ENCODE measurements at places on chromosomes 4 and X.
A peak's percentile ranks its signal among the peaks of the same experiment; 100 is the strongest.

DNA sequence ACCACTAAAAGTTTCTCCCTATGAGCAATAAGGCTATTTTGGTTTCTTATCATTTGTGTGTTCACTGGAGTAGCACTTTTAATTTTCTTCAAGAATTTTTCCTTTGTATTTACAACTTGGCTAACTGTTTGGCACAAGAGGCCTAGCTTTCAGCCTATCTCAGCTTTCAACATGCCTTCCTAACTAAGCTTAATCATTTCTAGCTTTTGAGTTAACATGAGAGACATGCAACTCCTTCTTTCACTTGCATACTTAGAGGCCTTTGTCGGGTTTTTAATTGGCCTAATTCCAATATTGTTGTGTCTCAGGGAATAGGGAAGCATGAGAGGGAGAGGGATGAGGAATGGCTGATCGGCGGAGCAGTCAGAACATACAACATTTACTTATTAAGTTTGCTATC is 349.8 kb downstream of the OPHN1 start:
- DNase-seq, result no peak

GRCh38 chr4:2576290-2576689 is 39.8 kb downstream of the FAM193A start:
- no peak for DNase-seq

- DNase-seq, result no peak
These were observed 68.2 kb upstream of the GK2 start for GRCh38 chr4:79476196-79476595.

- no peak for DNase-seq
These were observed 56.8 kb downstream of the TSPAN7 start for GRCh38 chrX:38618180-38618579.

DNA sequence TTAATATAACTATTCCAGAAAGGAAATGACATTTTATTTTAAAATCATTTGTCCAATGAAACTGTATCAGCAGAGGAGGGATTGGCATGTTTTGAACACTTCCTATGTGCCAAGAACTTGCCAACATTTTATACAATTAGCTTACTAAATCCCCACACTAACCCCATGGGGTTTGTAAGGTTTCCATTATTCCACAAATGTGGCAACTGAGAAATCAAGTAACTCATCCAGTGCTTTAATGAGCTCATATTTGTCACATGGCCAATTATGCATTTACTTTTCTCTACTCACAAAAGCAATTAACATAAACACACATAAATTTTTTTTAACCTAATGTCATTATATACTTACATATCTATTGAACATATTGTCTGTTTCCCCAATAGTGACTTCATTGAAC is 37.3 kb downstream of the MANBA start:
- DNase-seq, result no peak

GRCh38 chr4:119206178-119206577 is 6.3 kb upstream of the USP53 start:
- no peak for DNase-seq

DNA sequence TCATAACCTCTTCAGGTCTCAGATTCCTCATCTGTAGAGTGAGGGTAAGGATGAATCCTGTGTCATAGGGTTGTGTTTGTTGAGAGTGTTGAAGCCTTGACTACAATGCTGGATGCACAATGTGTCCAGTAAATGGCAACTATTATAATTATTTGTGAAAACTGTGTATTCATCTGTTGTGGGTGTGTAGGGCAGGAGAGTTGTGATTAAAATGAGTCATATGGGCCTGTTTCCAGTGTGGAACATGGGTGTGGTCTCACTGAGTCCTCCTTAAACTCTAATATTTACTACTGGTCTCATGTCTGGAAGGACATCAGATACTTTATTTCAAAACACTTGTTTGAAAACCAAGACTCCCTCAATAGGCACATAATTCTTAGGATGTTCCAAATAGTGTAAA is 208.5 kb upstream of the CASK start:
- no peak for DNase-seq

DNA sequence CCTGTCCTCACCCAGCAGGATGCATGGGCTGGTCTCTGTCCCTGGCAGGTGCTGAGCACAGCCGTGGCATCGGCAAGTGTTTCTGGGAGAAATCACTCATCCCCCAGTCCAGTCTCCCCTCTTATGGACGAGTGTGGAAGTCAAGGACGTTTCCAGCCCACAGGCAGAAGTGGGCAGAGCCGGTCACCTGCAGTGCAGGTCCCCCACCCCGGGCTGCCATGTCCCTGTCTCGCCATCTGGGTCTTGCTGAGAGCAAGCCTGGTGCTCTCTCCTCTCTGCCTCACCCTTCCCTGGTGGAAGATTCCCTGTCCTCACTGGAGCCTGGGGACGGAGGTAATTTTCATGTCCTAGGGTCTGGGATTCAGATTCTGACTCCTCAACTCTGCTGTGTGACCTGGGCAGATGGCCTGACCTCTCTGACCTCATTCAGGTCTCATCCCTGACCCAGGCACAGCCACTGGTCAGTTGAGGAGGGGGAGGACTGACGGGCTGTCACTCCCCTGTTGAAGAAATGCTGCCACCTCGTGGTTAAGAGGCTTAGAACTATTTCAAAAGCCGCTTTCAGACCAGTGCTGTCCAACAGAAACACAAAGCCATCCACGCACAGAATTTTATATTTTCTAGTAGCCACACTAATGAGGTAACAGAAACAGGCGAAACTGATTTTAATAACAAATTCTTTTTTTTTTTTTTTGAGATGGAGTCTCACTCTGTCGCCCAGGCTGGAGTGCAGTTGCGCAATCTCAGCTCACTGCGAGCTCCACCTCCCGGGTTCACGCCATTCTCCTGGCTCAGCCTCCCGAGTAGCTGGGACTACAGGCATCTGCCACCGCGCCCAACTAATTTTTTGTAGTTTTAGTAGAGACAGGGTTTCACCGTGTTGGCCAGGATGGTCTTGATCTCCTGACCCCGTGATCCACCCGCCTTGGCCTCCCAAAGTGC is 1.8 kb downstream of the CPZ start:
- peak; percentile 51 for DNase-seq

DNA sequence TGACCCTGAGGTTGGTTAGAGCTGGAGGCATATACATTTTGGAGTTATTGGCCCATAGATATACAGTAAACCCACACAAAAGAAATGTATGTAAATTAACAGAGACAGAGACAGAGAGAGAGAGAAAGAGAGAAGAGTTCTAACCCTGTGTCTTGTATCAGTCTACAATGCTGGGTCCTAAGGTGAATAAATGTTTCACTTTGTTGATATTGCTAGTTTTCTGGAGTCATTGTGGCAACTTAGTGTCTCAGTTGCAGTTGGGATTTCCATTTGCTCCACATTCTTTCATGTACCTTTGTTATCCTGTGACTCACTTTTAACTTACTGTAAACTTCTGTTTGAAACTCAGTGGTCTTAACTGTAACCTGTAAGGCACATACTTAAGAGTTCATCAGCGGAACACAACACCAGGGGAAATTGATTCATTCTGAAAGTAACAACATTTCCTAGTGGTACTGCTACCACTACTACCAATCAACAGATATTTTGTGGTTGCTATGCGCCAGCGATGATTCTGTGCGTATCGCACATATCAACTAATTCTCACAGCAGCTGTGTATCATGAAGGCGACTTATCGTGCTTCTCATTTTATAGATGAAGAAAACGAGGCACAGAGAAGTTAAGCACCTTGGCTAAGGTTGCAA is 38.5 kb upstream of the ETDA start:
- DNase-seq, result no peak
